Activated naive CD4-positive, alpha-beta T cell treated with anti-CD3 and anti-CD28 coated beads for 36 hours (primary cell): ENCODE measurements at places on chromosomes 2 and 18. TPM values are rescaled to one million over a fixed set of nuclear protein-coding genes. Genes with fewer than 3 reads are reported as not detected.

GRCh38 chr2:106106622-106107508, 87.2 kb downstream of the UXS1 start:
- DNase-seq: peak; percentile 15
- peaks cover 18% of the 10 kb centered on the region for H3K4me1 ChIP-seq
- H3K4me3 ChIP-seq: no peak overlapping the region
- no peaks in the 10 kb centered on the region for H3K27me3 ChIP-seq
- H3K27ac ChIP-seq: peak overlapping the region; percentile 67

Gene CGREF1
- total RNA-seq: 5.8 TPM

- H3K36me3 ChIP-seq: no peaks in the 10 kb centered on the region
- DNase-seq: no peak
- no peak overlapping the region for H3K27ac ChIP-seq
- H3K27me3 ChIP-seq: no peaks in the 10 kb centered on the region
- H3K4me1 ChIP-seq: no peaks in the 10 kb centered on the region
- H3K4me3 ChIP-seq: no peak overlapping the region
Measured at GRCh38 chr2:18754286-18754685, 164.9 kb upstream of the NT5C1B start.

- peaks cover 30% of the 10 kb centered on the region for H3K4me1 ChIP-seq
- H3K36me3 ChIP-seq: peaks cover 2% of the 10 kb centered on the region
- no peak overlapping the region for H3K27ac ChIP-seq
- DNase-seq: no peak
Measured at GRCh38 chr2:18544171-18544570, 16.3 kb downstream of the RDH14 start.

GRCh38 chr2:160868891-160869290, 291.3 kb upstream of the TANK start:
- H3K27me3 ChIP-seq: no peaks in the 10 kb centered on the region
- no peak overlapping the region for H3K27ac ChIP-seq
- no peak overlapping the region for H3K4me3 ChIP-seq
- H3K4me1 ChIP-seq: no peaks in the 10 kb centered on the region
- DNase-seq: no peak

Gene TCF23
- total RNA-seq: not detected

DNA sequence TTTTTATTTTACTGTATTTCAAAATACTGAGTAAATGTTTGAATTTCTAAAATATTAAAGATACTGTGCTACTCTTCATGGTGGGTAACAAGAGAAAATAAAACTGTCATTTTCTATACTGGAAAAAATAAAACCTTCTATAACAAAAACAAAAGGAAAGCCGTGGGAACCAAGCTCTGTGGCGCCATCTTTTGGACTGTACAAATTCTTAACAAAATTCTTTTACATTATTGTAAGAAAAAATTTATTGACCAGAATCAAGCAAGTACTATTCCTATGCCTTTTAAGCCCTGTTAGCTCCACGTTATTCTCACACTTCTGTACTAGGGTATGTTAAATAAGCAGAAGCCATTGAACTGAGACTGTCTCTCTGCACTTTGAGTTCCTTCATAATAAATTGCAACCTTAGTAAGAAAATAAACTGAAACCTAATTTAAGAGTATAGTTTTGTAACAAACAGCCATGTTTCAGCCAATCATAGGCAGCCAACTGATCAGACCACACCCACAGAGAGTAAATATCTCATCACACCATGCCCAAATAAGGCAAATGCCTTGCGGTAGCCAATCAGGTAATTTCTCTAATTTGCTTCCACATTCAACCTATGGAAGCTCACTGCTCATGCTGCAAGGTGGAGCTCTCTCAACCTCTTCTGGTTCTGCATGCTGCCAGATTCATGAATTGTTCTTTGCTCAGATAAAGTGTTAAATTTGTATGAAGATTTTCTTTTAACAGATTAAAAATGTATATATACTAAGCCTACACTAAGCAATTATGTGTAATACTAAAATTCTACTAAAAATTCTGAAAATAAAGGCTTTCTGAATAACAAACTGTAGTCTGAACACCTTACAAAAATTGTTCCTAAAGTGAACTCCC, 42.2 kb downstream of the HIBCH start:
- no peaks in the 10 kb centered on the region for H3K27me3 ChIP-seq
- H3K36me3 ChIP-seq: peaks cover 12% of the 10 kb centered on the region
- peak; percentile 51 for DNase-seq
- H3K4me1 ChIP-seq: peaks cover 2% of the 10 kb centered on the region

Gene SERPINB5
- not detected for total RNA-seq

DNA sequence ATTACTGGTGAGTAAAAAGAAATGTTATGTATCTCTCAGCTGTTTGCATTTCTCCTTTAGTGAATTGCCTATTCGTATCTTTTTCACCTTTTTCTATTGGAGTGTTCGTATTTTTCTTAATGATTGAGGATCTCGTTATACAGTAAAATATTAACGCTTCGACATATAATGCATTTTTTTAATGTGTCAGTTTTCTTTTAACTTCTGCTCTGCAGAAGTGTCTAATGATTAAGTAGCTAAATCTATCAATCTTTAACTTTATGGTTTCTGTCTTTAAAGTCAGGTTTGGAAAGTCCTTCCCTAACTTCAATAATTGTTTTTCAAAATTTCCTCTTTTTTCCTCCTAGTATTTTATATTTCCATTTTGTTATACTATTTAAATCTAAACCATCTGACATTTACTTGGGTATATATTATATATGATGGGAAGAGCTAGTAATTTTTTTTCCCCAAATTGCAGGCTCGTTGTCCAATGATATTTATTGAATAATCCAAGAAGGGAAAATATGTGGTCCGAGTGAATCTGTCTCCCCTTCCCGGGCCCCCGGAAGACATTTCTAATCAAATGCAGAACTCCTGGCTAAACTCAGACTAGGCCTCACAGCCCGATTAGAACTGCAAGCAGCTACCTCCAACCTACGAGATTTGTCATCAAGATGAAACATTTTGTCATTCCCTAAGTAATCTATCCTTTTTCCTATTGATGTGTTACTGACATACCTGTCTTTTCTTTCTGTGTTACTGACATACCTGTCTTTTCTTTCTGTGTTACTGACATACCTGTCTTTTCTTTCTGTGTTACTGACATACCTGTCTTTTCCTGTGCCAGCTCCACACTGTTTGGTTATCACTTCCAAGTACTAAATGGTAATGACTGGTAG, 17.2 kb downstream of the PCBP1 start:
- no peaks in the 10 kb centered on the region for H3K36me3 ChIP-seq
- H3K4me1 ChIP-seq: peaks cover 58% of the 10 kb centered on the region
- H3K27ac ChIP-seq: peak overlapping the region; percentile 93
- H3K27me3 ChIP-seq: no peaks in the 10 kb centered on the region
- peak; percentile 81 for DNase-seq
- peak overlapping the region; percentile 72 for H3K4me3 ChIP-seq

GRCh38 chr2:233213011-233213410, 38.5 kb upstream of the ATG16L1 start:
- no peak overlapping the region for H3K27ac ChIP-seq
- peaks cover 9% of the 10 kb centered on the region for H3K4me1 ChIP-seq
- no peaks in the 10 kb centered on the region for H3K36me3 ChIP-seq
- DNase-seq: no peak
- H3K4me3 ChIP-seq: no peak overlapping the region

Gene RUFY4
- total RNA-seq: 1.8 TPM

Gene MEP1B
- total RNA-seq: not detected

GRCh38 chr2:171244466-171244969, 83.8 kb upstream of the TLK1 start:
- H3K4me3 ChIP-seq: no peak overlapping the region
- H3K36me3 ChIP-seq: no peaks in the 10 kb centered on the region
- H3K27me3 ChIP-seq: no peaks in the 10 kb centered on the region
- peaks cover 34% of the 10 kb centered on the region for H3K4me1 ChIP-seq
- no peak for DNase-seq

DNA sequence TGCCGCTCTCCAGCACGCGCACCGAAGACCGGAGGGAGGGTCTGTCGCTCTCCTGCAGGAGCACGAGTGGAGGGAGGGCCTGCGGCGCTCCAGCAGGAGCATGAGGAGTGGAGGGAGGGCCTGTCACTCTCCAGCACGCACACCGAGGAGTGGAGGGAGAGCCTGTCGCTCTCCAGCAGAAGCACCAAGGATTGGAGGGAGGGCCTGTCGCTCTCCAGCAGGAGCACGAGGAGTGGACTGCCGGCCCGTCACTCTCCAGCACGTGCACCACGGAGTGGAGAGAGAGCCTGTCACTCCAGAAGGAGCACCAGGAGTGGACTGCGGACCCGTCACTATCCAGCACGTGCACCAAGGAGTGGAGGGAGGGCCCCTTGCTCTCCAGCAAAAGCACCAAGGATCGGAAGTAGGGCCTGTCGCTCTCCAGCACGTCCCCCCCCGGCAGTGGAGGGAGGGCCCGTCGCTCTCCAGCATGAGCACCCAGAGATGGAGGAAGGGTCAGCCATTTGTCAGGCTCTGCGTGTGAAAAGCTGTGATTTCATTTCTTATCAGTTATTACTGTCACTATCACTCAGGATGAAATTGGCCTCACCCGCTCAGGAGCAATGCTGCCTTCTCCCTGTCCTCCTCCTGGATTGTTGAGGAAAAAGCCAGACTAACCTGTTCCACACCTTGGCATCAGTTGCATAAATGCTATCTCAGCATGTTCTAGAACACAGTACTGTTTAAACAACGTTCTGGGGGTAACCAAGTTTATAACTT, 35.9 kb downstream of the ADI1 start:
- no peak for DNase-seq
- peaks cover 18% of the 10 kb centered on the region for H3K36me3 ChIP-seq
- H3K4me3 ChIP-seq: no peak overlapping the region

GRCh38 chr2:176251928-176252327, 17.3 kb upstream of the MTX2 start:
- DNase-seq: no peak
- no peak overlapping the region for H3K4me3 ChIP-seq
- H3K36me3 ChIP-seq: no peaks in the 10 kb centered on the region
- H3K27me3 ChIP-seq: peaks cover 28% of the 10 kb centered on the region
- H3K27ac ChIP-seq: no peak overlapping the region

GRCh38 chr2:102664471-102664909, 45.1 kb downstream of the SLC9A2 start:
- no peaks in the 10 kb centered on the region for H3K36me3 ChIP-seq
- peak overlapping the region; percentile 10 for H3K27ac ChIP-seq
- H3K4me3 ChIP-seq: no peak overlapping the region
- DNase-seq: peak; percentile 82

- H3K36me3 ChIP-seq: no peaks in the 10 kb centered on the region
- peaks cover 5% of the 10 kb centered on the region for H3K4me1 ChIP-seq
- H3K27ac ChIP-seq: no peak overlapping the region
- no peak for DNase-seq
Measured at GRCh38 chr2:37737507-37737906, 66.1 kb upstream of the CDC42EP3 start.

- H3K27ac ChIP-seq: no peak overlapping the region
- peaks cover 12% of the 10 kb centered on the region for H3K4me1 ChIP-seq
- DNase-seq: peak; percentile 7
- H3K27me3 ChIP-seq: peaks cover 35% of the 10 kb centered on the region
- no peaks in the 10 kb centered on the region for H3K36me3 ChIP-seq
Measured at GRCh38 chr2:167293943-167294775, 405.9 kb downstream of the XIRP2 start.

DNA sequence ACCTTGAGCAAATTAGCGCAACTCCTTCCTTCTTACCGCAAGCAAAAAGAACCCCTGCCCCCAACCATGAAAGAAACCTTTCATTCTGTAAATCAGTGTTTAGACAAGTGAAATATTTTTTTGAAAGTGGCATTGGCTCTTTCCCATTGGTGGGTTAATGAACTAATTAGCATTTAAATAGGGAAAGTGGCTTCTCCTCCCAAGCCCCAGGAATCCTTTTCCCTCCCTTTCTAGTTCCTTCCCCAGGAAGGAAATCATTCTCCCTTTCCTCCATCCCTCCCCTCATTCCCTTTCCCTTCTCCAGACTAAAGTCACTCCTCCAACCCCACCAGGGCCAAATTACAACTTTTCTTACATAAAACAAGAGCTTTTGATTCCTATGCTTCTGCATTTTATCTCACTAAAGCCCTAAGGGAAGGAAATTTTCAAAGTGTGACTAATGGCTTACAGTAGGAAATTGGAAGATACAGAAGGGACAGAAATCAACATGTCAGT, 22.9 kb upstream of the TYMS start:
- DNase-seq: no peak
- no peak overlapping the region for H3K4me3 ChIP-seq
- no peak overlapping the region for H3K27ac ChIP-seq
- no peaks in the 10 kb centered on the region for H3K4me1 ChIP-seq
- H3K27me3 ChIP-seq: peaks cover 4% of the 10 kb centered on the region

DNA sequence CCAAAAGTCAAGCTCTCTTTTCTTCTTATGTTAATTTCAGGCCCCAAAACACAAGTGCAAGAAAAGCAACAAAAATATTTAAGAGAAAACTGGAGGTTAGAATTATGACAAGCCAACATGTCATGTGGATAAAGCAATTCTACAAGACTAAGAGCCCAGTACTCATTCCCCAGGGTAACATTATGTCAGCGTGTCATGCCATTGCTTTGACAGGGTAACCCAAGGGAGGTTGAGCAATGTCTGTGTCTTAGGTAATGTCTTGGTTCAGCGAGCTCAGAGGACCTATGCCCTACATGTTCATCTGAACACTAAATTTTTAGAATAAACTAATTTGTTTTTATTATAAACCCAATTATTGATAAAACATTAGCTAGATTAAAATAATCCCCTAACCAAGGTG, 173.2 kb upstream of the ZNF804A start:
- no peak overlapping the region for H3K4me3 ChIP-seq
- no peak overlapping the region for H3K27ac ChIP-seq
- no peak for DNase-seq
- H3K27me3 ChIP-seq: no peaks in the 10 kb centered on the region
- H3K36me3 ChIP-seq: no peaks in the 10 kb centered on the region

DNA sequence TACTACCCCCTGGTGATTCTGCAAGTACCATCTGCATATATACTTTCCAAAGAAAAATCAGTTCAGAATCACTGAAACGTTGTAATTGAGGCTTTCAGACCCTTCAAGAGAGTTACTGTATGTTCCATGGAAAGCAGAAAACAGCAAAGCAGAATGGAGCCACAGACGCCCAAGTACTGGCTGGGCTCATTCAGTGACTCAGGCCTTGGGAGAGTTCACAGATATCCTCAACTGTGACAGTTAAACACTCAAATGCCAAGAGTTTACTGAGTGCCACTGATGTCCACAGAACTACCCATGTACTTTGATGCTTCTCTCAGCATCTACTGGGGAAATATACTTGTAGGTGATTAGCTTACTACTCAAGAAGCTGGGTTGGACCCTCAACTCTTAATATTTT, 303.4 kb downstream of the TCF4 start:
- H3K36me3 ChIP-seq: no peaks in the 10 kb centered on the region
- no peak overlapping the region for H3K4me3 ChIP-seq
- H3K27ac ChIP-seq: no peak overlapping the region
- H3K4me1 ChIP-seq: no peaks in the 10 kb centered on the region
- DNase-seq: no peak

DNA sequence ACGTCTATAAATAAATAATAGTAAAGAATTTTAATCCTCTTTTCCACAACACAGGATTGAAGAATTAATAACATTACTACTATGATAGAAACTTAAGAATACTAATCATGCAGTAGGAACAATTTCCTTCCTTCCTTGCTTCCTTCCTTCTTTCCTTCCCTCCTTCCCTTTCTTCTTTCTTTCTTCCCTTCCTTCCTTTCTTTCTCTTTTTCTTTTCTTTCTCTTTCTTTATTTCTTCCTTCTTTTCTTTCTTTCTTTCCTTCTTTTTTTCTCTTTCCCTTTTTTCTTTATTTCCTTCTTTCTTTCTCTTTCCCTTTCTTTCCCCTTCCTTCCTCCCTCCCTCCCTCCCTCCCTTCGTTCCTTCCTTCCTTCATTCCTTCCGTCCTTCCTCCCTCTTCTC, 77.6 kb downstream of the SCN3A start:
- H3K4me1 ChIP-seq: no peaks in the 10 kb centered on the region
- no peak overlapping the region for H3K4me3 ChIP-seq
- no peaks in the 10 kb centered on the region for H3K27me3 ChIP-seq
- no peaks in the 10 kb centered on the region for H3K36me3 ChIP-seq
- H3K27ac ChIP-seq: no peak overlapping the region

Gene KLHL41
- total RNA-seq: not detected
